Left ventricle myocardium inferior (tissue), 1 donor: ENCODE measurements at places on chromosomes 2 and 18.
A peak's percentile ranks its signal among the peaks of the same experiment; 100 is the strongest.

- peaks cover 15% of the 10 kb centered on the region for H3K4me1 ChIP-seq
- H3K4me3 ChIP-seq = no peak overlapping the region
- H3K27me3 ChIP-seq = no peaks in the 10 kb centered on the region
- no peak for DNase-seq
These were observed 238.0 kb upstream of the DOK6 start for GRCh38 chr18:69162649-69163048.

DNA sequence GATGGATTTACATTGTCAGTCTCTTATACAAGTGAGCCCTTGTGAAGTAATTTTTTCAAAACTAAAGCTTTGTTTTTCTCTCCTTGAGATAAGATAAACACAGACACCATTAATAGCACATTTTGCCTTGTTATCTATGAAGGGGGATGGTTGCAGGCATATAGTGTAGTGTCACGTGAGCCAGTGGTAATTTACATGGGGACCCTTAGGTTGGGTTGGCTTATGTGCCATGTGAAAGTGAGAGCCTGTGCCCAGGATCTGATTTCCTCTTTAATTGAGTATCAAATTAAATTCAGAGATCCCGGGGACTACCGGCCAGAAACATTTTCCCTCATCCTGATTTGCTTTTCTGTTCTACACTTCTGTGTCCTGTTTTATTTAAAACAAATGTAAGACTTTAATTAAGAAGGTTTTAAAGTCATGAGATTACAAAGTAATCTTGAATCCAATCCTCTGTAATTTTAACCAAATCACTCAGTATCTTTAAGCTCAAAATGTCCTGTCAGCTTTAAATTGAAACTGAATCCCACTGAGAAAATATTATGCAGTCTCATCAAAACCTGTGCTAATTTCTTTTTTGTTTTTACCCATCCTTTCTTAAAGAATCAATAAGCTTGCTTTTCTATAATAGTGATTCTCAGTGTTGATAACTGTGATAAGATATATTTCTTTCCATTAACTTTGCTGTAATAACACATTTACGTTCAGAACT is 63.8 kb downstream of the PTPRM start:
- no peak overlapping the region for H3K27ac ChIP-seq
- H3K4me3 ChIP-seq = no peak overlapping the region
- H3K4me1 ChIP-seq = peaks cover 93% of the 10 kb centered on the region
- no peaks in the 10 kb centered on the region for H3K27me3 ChIP-seq
- H3K36me3 ChIP-seq = no peaks in the 10 kb centered on the region

GRCh38 chr18:77144046-77144445 is 11.5 kb upstream of the MBP start:
- no peak overlapping the region for H3K27ac ChIP-seq
- no peak overlapping the region for H3K4me3 ChIP-seq

DNA sequence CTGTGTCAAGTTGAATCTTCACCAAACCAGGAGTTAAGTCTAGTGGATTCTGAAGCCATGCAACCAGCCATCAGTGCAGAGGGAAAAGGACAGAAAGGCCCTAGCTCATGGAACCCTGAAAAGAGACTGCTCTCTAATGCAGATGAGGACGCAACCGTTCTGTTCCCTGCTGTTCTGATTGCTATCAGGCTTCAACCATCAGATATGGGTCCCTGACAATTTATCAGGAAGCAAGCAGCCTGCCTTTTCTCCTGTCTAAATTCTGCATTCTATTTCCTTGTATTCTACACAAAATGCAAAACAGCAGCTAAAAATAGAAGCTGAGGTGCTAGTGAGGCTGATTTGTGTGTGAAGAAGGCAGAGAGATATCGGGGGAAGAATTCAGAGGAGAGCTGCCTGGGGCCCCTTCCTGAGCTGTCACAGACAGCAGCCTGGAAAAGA is 68.4 kb upstream of the RTN4 start:
- H3K4me3 ChIP-seq = no peak overlapping the region
- no peaks in the 10 kb centered on the region for H3K36me3 ChIP-seq
- no peak for DNase-seq
- H3K27me3 ChIP-seq = no peaks in the 10 kb centered on the region
- no peak overlapping the region for H3K27ac ChIP-seq

GRCh38 chr2:112957511-112957910 is 20.3 kb upstream of the IL36G start:
- no peak overlapping the region for H3K4me3 ChIP-seq
- DNase-seq = no peak
- H3K27ac ChIP-seq = no peak overlapping the region
- H3K27me3 ChIP-seq = peaks cover 41% of the 10 kb centered on the region
- H3K4me1 ChIP-seq = no peaks in the 10 kb centered on the region

GRCh38 chr18:36101943-36102342 is 27.2 kb downstream of the SLC39A6 start:
- no peaks in the 10 kb centered on the region for H3K27me3 ChIP-seq
- DNase-seq = no peak
- no peaks in the 10 kb centered on the region for H3K4me1 ChIP-seq
- H3K4me3 ChIP-seq = no peak overlapping the region

- no peaks in the 10 kb centered on the region for H3K36me3 ChIP-seq
- H3K4me3 ChIP-seq = no peak overlapping the region
- H3K4me1 ChIP-seq = peaks cover 59% of the 10 kb centered on the region
- no peak for DNase-seq
- H3K27ac ChIP-seq = peak overlapping the region; percentile 70
These were observed 18.7 kb downstream of the FHOD3 start for GRCh38 chr18:36316246-36316645.

DNA sequence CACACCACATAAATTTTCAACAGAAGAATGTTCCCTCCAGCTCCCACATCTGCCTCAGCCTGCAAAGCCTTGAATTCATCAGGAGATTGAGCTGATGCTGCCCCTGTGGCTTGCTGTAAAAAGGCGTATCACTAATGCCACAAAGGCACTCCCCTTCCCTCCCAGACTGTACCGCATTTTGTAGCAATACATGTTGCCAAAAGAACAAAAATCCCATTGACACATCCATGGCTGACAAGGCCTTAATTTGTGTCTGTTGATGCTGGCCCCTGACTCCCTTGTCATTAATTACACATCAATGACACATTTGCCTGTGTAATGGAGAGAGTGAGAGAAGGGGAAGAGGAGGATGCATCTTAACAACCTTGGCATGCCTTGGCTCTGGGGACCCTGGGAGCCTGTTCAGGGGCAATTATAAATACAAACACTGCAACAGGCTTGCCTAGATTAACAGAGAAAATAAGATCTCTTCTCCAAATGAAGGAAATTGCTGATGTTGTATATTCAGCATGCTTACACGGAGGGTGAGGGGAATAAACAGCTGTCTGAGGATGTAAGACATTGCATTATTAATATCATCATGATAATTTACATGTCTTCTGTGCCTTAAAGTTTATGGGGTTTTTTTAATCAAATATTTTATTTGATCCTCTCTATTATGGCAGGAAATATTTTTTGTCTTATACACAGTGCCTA is 264.0 kb downstream of the SUCLG1 start:
- H3K27me3 ChIP-seq = no peaks in the 10 kb centered on the region
- H3K27ac ChIP-seq = no peak overlapping the region
- no peaks in the 10 kb centered on the region for H3K36me3 ChIP-seq
- DNase-seq = no peak
